ENCODE measurements at places on chromosomes 3 and 15.
A peak's percentile ranks its signal among the peaks of the same experiment; 100 is the strongest.

DNA sequence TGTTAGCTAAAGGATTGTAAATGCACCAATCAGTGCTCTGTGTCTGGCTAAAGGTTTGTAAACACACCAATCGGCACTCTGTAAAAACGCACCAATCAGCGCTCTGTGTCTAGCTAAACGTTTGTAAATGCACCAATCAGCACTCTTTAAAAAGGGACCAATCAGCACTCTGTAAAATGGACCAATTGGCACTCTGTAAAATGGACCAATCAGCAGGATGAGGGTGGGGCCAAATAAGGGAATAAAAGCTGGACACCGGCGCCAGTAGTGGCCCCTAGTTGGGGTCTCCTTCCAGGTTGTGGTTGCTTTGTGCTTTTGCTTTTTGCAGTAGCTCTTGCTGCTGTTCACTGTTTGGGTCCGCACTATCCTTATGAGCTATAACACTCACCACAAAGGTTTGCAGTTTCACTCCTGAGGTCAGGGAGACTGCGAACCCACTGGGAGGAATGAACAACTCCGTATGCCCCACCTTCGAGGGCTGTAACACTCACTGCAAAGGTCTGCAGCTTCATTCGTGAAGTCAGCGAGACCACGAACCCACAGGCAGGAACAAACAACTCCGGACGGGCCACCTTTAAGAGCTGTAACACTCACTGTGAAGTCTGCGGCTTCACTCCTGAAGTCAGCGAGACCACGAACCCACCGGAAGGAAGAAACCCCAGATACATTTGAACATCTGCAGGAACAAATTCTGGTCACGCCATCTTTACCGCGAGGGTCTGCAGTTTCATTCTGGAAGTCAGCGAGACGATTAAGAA, 1.1 kb upstream of the SUCLG2 start:
- DNase-seq, result no peak

- DNase-seq, result no peak
These were observed 482.3 kb downstream of the ZBBX start for GRCh38 chr3:166897811-166898210.

DNA sequence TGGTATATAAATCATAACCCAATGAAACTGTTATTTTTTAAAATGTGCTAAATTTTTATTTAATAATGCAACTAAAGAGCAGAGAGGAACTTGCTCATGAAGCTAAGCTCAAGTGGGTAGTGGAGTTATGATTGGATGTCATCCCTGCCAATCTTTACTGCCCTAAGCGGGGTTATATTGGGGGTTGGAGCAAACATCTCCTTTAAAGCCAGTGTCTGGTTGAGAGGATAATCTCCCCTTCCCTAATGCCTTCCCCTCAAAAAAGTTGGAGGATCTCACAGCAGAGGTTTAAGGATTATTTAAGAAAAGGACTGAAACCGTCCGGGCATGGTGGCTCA, 32.1 kb upstream of the CLASP2 start:
- DNase-seq, result no peak

- DNase-seq, result no peak
These were observed 4.1 kb upstream of the TYRO3 start for GRCh38 chr15:41554915-41555314.

DNA sequence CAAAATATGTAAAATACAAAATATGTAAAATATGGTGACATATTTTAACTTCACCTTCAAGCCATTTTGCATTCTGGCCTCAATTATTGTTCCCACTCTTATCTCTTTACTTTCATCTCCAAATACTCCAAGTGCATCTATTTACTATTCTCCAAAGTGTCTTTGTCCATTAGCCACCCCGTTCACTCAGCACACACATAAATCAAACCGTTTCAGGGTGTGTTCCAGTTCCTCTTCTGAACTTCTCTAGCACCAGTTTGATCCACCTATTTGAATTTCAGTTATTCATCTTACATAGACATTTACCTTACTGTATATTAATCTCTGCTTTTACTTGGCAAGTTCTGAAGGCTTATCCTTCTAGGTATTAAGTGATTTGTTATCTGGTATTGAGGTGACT, 45.1 kb downstream of the SGO1 start:
- DNase-seq, result no peak

DNA sequence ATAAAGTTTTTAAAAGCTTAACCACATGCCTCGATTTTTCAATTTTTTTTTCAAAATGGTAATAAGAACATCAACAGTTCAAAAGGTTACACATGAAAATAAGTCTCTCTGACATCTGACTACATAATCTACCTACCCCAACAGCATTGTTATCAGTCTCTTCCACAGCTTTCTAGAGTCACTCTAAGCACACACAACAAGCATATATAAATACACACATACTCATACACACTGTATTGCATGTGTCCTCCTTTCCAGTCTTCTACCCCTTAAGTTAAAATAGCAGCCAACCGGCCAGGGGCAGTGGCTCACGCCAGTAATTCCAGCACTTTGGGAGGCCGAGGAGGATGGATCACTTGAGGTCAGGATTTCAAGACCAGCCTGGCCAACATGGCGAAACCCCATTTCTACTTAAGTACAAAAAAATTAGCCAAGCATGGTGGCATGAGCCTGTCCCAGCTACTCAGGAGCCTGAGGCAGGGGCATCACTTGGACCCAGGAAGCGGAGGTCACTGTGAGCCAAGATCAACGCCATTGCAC, 12.2 kb downstream of the TBL1XR1 start:
- no peak for DNase-seq

DNA sequence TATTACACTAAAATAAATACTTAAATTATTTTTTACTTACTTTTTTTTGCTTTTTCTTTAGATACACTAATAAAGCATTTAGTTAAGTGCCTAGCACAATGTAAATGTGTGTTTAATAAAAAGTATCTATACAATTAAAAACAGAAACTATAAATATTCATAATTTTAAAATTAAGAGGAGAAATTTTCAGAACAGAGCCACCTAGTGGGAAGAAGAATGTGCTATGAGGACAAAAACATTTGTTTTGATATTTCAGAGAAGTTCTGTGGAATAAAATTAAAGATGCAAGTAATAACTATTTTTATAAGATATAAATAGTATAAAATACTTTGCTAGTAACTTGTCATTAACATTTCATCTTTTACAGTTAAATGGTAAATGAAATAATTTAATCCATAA, 33.6 kb upstream of the PLSCR5 start:
- DNase-seq, result no peak

- no peak for DNase-seq
These were observed 84.3 kb upstream of the SPATA16 start for GRCh38 chr3:173225351-173225750.

DNA sequence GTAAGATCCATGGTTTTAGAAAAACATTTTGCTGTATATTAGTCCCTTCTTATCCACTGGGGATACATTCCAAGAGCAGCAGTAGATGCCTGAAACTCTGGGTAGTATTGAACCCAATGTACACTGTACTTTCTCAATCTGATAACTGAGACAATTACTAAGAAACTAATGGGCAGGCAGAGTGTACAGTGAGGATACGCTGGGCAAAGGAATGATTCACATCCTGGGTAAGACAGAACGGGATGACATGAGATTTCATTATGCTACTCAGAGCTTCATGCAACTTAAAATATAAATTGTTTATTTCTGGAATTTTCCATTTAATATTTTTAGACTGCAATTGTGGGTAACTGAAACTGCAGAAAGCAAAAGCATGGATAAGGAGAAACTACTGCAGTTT, 46.2 kb upstream of the TEX55 start:
- DNase-seq, result no peak

DNA sequence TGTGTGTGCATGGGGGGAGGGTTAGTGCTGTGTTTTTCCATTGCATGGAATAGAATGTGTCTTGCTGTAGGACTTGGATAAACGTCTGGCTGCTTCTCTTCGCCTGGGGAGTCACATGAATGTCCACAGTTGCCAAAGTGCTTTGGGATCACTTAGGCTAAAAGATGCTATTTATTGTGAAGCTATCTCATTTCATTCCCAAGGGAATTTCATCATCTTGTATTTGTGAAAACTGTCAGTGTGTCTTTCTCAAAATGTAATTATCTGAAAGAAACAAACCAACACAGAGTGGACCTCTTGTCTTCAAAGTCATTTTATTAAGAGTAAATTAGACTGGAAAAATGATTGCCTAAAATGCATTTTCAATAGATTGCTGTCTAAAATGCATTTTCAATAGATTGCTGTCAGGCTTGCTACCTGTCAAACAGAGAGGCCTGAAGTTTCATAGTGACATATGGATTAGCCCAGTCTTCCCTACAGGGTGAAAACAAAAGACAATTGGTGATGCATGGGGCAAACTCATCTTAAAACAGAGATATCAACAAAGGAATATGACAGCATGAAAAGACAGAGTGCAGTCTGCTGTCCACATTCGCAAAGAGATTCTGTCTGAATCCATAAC, 117.1 kb upstream of the GOLIM4 start:
- DNase-seq, result no peak

DNA sequence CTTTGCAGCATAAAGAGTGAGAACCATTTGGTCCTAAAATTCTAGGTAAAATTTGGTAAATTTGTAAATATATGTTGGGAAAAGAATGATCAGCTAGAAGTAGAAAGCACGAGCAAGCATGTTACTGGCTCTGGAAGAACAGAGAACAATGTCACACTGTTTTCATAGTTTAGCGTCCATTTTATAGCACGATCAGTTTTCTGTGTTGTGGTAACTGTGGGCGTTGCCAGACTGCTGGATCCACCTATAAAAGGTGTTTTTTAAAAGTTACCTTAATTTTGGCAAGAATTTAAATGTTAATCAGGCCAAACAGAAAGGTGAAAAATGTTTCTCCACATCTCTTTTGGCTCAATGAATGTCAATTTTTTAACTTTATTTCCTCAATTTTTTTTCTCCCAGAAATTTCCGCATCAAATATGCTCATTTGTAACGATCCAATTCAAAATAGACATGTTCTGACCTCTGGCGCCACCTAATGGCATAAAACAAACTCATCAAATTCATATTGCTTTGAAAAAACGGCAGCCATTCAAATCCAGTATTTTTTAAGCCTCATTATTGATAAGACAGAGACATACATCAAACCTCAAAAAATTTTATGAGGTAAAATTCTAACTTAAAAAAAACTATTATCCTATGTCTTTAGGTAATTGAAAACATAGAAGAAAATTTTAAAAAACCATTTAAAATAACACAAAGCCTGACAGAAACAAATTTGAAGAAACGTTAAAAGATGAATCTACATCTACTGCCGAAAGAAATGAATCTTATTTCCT, 5.5 kb upstream of the GP5 start:
- peak; percentile 38 for DNase-seq

DNA sequence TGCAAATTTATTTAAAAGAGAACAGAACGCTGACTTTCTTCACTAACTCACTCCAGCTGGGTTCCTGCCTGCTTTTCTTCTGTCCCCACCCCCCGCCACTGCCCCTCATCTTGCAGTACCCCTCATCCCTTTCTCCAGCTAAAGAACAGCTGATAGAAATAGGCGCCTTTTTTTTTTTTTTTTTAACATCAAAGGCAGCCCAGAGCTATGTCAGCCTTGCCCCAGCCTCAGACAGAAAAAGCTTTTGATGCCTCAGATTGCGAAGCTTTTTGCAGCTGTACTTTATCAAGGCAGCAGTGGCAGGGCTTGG, 1.8 kb downstream of the CADPS start:
- DNase-seq, result no peak

DNA sequence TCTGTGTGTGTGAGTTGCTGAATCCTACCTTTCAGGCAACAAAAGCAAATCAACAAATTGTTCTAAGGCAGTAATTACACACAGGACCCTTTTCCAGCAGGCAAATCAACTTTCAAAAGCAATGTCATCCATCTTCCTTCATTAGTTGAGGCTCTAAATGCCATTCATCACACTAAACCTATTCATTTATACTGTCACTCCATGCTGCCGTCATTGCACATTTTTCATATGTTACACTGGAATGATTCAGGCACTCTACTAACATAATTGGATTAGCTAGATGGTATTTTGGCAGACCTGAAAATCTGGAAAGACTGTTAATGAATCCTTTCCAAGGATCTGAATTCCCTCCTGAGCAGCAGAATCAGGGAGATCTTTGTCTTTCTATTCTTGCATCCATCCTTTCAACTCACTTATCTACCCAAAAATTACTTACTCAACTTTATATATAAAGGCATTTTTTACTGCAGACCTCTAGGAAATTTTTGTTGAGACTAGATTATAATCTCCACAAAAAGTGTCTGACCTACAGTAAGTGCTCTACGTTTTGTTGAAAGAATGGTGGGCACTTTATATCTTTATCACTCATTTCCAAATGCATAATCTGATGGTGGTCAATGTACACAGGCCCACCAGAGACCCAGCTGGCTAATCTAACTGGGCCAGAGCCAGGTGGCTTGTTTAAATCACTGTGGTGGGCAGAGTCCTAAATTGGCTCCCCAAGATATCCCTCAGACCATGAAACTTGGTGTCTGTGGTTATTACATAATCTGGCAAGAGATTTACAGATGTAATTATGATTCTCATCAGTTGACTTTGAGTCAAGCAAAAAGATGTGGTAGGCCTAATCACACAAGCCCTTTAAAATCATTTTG, 25.0 kb downstream of the MIX23 start:
- no peak for DNase-seq

DNA sequence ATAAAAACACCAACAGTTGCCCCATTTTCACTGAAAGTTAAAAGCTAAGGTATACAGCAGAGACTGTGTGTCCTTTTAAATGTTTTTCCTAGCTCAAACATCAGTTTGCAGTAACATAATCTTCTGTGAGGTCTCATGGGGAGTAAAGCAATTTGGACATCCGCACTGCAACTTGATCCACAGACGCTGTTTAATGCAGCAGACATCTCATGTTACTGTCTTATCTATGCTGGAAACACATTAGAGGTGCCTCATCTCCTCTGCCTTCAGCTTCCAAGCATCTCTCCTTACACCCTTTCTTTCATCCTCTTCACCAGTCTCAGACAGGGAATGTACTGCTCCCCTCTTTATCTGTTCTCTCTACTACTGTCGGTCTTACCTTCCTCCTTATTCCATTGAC, 53.7 kb upstream of the ATP11B start:
- no peak for DNase-seq

DNA sequence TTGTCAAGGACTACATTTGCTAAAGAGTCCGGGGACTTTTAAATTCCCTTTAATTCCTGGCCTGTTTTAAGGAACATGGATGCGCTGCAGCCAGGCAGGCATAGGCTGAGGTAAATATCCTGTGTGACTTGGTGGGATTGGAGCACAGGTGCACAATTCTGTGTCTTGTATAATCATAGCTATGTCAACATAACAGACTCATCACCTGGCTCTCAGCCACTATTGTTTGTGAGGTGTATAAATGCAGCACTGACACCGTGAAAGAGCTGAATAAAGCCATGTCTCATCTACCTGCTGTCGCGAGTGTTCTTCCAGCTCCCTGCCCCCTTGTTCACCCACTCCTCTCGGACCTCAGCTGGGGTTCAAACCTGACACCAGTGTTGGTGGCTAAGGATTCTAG, 109.7 kb downstream of the MFSD1 start:
- no peak for DNase-seq

- DNase-seq, result no peak
These were observed 1.1 kb upstream of the SSUH2 start for GRCh38 chr3:8645712-8646111.
